ENCODE measurements at places on chromosomes 11 and 22.

DNA sequence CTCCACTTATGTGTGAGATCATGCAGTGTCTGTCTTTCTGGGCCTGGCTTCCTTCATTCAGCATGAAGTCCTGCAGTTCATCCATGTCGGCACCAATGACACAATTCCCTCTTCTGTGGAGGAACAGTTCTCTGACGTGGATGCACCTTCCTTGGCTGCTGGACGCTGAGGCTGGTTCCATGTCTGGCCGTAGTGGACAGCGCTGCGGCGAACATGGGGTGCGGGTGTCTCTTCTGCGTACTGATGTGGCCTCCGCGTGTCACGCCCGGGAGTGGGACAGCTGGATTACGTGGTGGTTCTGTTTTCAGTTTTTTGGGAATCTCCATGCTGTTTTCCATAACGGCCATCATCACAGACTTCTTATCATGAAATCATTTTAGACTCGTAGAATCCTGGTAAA is 16.9 kb upstream of the MUC2 start:
- no peak for DNase-seq

DNA sequence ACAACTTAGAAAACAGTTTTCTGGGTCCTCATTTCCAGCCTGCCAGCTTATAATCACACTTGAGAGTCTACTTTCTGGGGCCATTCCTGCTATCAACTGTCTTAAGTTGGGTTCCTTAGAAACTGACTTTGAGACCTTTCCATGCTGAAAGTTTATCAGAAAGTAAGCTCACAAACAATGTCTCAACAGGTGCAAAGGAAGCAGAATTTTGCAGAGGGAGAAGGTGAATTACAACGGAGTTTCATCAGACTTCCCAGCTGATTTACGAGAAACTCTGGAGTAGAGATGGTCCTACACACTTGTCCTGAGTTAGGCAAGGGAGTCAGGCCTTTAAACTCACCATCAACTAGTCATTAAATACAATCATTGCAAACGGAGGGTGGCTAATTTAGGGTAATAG is 4.7 kb upstream of the OR52I2 start:
- no peak for DNase-seq

DNA sequence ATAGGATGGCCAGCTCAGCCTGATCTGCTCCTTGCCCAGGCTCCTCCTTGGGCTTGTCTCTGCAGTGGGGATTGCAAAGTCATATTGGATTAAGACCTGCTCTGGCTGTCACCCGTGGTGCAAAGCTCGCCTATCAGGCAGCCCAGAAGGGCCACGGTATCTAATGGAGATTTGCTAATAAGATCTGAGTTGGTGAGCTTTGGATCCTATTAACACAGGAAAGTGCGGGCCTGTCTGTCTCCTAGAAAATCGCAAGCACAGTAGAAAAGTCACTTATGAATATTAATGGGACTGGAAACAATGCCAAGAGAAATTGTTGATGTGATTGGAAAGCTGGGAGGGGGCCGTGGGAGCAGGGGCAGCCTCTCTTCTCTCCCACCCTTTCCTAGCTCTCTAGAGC is 72.8 kb downstream of the CHST1 start:
- DNase-seq, result no peak

DNA sequence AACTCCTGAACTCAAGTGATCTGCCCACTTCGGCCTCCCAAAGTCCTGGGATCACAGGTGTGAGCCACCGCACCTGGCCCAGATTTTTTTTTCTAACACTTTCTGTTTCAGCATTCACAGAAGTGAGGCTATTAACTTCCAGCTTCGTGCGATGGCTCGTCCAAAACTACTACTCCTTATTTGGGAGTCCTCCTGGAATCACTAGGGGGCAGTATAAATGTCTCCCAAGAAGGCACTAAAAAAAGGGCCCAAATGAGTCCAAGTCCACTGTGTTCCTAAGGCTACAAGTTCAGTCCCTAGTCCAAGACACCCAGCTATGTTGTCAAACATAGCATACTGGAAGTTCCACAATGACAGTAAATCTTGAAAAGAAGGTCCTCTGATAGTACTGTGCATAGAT is 63.2 kb upstream of the BIRC3 start:
- no peak for DNase-seq

DNA sequence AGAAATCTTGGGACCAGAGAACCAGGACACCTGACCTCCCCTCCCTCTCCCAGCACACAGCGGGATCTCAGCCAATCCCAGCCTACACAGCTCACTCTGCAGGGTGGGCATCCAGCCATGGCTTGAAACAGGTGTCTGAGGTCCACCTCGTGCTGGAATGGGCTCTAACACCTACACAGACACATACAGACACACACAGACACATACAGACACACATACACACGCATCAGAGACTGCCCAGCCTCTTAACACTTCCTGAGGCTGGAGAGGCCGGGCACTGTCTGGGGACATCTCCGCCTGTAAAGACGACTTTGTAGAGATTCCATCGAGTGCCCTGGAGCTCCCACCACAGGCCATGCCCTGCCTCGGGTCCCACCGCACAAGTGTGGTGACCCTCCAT is 36.7 kb downstream of the CAPN1 start:
- DNase-seq, result no peak

GRCh38 chr11:118530180-118530682 is 761 bp upstream of the TMEM25 start:
- no peak for DNase-seq

Measured in GM12864 (cell line).